ENCODE measurements at places on chromosomes 11 and 22.

DNA sequence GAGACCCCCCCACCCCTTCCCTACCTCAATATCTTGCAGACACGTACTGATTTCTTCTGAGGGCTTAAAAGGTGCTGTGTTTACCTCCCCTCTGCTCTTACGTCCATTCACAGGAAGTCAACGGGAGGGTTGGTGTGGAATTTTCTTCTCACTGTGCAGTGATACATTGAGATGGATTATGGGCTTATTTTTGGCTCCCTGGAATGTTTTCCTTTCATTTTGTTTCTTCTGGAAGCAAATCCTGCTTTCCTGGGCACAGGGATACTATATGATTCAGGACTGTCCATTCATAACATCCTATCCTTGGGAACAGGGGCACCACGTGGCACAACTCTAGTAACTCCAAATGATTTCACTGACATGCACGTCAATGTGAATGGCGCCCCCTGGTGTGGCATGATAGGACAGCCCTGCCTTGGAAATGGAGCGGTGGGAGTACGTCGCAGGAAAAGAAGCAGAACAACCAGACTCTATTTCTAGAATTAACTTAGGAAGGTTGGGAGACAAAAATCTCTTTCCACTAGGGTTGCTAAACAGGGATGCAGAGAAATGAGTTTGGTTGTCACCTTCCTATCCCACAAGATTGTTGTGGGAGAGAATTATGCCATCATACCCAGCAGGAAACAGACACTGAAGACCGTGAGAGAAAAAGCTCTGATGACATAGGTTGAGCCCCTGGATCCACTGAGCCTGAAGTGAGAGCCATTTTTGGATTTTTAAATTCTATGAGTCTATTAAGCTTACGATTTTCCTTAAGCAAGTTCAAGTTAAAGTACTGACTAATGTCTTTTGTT, 146.5 kb upstream of the RAG2 start:
- peak; percentile 62 for DNase-seq

DNA sequence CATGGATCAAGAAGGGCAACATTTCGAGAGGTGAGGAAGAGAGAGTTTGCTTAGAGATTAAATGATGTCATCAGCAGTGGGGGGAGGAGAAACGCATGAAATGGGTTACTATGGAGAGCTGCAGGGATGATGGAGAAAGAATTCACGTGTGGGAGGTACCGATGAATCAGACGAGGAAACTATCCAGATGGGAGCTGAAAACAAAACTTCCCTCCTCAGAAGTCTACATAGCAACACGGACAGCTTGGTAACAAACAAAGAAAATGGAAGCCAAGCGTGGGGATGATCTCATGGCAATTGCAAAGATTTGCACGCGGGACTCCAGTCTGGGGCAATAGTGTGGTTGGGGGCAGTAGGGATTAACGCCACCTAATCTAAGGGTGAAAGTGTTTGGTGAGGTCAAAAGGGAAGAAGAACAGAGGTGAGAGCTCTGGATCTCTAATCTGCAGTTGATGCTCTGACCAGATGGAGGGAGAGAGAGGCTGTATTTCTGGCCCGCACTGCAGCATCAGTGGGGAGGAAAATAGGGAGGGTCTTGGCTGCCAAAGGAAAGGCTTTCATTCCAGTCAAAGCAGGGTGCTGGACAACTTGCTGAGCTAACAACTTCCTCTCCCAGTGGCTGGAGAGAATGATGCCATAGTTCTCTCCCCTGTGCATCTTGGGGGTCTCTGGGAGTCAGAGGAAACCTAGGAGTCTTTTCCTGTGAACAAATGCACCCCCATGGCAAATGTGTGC, 43.4 kb upstream of the CSNK2A3 start:
- DNase-seq: peak; percentile 12

- DNase-seq: no peak
These were observed 29.8 kb upstream of the NFAM1 start for GRCh38 chr22:42462016-42462415.

- no peak for DNase-seq
These were observed 113.6 kb upstream of the NNMT start for GRCh38 chr11:114182471-114183043.

DNA sequence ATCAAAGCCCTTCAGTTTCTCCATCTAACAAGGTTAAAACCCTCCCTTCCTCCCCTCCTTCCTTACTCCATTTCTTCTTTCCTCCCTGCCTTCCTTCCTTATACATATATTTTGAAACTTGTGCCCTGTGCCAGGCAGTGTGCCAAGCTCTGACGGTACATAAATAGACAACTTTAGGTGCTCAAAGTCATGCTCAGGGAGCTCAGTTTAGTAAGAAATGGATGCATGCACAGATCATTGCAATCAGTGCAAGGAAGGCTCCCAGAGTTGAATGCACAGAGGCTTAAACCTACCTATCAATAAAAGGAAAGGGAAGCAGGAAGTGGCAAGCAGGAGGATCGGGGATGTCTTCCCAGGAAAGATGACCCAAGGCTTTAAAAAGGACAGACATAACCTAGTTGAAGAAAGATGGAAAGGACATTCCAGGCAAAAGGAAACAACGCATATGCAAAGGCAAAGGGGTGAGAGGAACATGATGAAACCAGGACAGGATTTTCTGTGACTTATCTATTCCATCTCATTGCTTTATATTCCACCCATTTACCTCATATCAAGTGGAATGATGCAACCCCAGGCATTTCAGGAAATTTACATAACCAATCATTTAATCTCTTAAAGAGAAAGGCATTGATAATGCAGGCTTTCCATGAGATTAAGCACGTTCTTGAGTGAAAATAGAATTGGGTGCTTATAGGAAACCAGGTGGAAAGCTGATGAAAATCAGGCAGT, 13.2 kb downstream of the FZD4 start:
- no peak for DNase-seq

- no peak for DNase-seq
These were observed 4.6 kb downstream of the NUP160 start for GRCh38 chr11:47843361-47844055.

DNA sequence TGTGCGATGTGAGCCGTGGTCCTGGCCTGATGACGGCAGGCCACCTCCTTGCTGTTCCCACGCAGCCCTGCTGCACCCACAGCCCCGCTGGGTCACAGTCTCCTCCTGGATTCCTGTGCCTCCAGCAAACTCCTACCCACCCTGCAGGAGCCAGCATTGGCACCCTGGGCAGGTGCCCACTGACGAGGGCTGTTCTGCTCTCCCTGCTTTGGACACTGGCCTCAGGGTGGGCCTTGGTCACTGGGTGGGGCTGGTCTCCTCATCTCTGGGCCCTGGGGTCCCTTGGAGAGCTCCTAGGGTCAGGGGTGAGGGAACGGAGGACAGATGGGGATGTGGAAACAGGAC, 12.7 kb downstream of the TSPAN4 start:
- DNase-seq: no peak

DNA sequence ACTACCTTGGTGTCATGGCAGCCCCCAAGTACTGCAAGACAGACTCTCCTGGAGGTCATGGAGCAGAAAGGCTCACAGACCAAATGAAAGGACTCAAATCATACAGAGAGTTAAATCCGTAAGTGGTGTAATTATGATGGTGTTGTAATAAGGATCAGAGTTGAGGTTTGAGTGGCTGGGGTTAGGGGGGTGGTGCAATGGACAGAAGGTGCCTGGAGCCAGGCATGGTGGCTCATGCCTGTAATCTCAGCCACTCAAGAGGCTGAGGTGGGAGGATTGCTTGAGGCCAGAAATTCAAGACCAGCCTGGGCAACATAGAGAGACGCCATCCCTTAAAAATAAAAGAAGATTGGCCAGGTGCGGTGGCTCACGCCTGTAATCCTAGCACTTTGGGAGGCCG, 18.7 kb downstream of the ART5 start:
- DNase-seq: no peak

DNA sequence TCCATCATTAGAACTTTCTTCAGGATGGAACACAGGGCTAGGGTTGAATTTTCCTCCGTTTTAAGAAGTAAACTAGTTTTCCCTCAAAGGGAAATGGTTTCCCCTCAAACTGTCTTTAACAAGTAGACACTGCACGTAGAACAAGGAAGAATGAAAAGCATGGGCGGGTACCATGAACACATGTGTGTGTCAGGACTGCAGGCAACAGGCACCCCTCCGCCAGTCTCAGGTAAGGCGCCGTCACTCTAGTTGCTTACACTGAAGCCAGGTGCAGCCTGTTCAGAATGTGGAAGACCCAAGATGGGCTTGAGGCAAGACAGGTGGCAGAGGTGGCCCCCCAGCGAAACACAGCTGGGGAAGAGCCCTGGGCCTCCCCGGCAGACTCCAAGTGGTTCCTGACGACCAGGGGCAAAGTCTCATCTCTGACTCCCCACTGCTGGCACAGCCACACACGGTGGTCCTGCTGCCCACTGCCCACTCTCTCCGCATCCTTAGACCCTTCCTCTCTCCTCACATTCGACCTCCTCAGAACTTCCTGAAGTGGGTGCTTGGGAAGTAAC, 25.4 kb upstream of the MOB2 start:
- DNase-seq: no peak

GRCh38 chr11:95585069-95585751, 204.4 kb downstream of the FAM76B start:
- no peak for DNase-seq

DNA sequence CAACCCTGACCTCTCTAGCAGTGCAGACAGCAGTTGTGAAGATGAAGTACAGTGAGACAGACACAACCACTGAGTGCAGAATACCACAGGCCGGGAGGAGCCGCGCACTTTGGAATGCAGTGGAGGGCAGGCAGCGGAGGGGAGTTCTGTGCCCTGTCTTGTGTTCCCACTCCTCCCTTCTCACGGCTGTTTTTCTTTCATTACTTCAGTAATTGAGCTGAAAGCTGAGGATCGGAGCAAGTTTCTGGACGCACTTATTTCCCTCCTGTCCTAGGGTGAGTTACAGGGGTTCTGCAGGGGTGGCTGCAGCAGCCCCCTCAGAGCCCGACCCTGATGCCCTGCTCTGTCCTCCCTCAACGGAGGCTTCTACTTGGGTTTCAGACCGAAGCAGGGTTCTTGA, 5.6 kb downstream of the CLDN5 start:
- DNase-seq: no peak
